ENCODE measurements at places on chromosomes 6 and 20.

DNA sequence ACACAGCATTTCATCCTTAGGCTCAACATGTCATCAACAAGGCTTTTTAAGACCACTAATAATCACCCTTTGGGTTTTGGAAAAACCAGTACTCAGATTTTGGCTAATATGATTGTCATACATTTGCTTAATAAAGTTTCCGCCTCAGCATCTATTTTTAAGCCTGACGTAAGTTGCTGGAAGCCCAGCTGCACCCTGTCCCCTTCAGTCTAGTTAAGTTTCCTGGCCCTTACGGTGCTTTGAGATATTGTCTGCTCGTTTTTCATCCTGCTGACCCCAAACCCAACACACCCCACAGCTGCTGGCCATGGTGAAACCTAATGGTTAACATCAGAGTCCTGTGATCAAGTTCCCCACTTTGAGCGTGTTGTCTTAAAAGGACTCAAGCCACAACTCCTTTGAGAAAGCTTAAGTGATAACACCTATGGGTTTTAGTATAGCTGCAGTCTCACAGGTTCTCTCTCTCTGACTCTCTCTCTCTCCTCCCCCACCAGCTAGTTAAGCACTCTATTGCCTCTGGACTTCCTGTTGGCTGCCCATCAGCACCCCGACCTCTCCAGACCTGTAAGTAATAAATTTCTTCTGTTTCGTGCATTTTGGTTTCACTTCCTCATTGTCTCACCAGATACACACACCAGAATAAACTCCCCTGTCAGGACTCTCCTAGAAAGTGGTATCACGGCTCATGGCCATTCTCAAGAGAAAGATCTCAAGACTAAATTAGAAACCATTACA, 802.0 kb downstream of the C6orf118 start:
- no peak for DNase-seq

DNA sequence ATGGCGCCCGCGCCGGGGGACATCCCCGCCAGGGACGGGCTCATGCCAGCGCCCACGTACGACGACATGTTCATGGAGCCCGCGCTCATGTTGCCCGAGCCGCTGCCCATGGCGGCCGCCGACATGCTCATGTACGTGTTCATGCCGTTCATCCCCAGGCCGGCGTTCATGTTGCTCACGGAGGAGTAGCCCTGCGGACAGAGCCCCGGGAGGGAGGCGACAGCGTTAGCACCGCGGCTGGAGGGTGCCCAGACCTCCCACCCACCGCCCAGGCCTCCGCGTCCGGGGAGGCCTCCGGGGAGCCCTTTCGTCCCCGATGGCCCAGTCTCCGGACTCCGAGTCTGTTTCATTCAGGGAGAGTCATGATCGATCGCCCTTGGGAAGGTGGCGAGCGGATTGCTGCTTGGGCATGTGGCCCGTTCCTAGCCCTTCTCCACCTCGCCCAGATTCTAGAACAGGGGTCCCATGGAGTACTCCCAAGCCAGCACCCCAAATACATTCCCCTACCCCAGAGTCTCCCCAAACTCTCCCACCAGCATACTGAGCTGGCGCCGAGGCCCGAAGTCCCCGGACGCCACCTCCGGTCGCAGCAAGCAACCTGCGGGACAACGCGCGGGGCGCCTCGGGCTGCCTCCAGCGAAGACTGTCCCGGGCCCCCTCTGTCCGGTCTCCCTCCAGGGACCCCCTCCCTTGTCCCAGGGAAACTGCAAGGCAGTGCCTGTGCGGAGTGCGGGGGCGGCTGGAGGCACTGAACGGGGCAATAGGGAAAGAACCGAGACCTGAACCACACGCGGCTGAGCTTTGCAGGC, 1.2 kb downstream of the FOXA2 start:
- DNase-seq: peak; percentile 61

GRCh38 chr6:169051371-169051770, 202.3 kb downstream of the THBS2 start:
- peak; percentile 44 for DNase-seq

DNA sequence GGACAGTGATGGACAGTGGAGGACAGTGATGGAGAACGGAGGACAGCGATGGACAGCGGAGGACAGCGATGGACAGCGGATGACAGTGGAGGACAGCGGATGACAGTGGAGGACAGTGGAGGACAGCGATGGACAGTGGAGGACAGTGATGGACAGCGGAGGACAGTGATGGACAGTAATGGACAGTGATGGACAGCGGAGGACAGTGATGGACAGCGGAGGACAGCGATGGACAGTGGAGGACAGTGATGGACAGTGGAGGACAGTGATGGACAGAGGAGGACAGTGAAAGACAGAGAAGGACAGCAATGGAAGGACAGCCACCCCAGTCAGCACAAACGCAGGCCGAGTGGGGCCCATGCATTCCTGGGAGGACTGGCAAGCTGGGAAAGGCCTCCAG, 3.4 kb upstream of the NKAIN4 start:
- DNase-seq: no peak

GRCh38 chr20:49181265-49181877, 6.8 kb downstream of the STAU1 start:
- no peak for DNase-seq

DNA sequence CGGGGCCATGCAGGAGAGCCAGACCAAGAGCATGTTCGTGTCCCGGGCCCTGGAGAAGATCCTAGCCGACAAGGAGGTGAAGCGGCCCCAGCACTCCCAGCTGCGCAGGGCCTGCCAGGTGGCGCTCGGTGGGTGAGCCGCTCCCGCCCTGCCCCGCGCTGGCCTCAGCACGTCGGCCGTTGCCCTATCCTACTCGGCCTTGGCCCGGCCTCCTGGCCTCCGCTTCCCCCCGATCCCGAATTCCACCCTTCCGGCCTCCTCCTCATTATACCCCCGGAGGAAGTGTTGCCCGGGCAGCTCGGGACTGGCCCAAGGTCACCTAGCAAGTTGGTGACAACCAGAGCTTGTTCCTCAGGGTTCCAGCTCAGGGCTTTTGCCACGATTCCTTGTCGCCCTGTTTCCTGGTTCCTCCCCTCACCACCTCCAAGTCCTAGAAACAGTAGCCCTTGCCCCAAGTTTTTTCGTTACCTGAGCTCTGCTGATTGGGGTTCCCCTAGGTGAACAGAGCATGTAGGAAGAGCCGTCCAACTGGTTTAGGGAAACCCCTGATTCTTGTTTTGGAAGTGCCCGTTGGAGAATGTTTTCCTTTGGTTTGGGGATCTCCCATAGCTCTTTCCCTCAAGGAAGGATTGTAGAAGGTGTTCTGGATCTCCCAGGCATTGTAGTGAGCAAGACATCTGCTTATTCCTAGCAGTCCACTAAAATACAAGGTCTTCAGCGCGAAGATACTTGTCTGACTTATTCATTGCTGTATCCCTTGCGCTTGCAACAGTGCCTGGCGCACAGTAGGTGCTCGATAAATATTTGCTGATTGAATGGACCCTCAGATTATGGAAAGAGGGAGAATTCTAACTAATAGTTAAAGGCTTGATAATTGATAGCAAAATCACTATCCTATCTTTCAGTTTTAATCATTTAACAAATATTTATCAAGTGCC, 641 bp downstream of the ARFGEF2 start:
- DNase-seq: peak; percentile 53

GRCh38 chr20:5950271-5951031, at the start of the genes MCM8 and TRMT6:
MCM8 (plus strand) TSS chr20:5950652; CDS start chr20:5952016, 1,364 bp downstream.
TRMT6 (minus strand) TSS chr20:5950533; CDS start chr20:5950405, 128 bp downstream.
- DNase-seq: peak; percentile 98

GRCh38 chr6:18613319-18613925, 226.3 kb downstream of the RNF144B start:
- DNase-seq: no peak

GRCh38 chr6:155054491-155055250, 59.6 kb downstream of the TIAM2 start:
- no peak for DNase-seq

DNA sequence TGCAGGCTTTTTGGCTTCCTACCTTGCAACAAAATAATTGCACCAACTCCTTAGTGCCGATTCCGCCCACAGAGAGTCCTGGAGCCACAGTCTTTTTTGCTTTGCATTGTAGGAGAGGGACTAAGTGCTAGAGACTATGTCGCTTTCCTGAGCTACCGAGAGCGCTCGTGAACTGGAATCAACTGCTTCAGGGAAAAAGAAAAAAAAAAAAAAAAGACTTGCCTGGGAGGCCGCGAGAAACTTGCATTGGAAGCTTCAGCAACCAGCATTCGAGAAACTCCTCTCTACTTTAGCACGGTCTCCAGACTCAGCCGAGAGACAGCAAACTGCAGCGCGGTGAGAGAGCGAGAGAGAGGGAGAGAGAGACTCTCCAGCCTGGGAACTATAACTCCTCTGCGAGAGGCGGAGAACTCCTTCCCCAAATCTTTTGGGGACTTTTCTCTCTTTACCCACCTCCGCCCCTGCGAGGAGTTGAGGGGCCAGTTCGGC, 420 bp downstream of the SOX4 start:
- no peak for DNase-seq

GRCh38 chr6:113365191-113365590, 492.0 kb upstream of the MARCKS start:
- DNase-seq: no peak

GRCh38 chr6:43771858-43772680, 2.1 kb downstream of the VEGFA start:
- peak; percentile 36 for DNase-seq

DNA sequence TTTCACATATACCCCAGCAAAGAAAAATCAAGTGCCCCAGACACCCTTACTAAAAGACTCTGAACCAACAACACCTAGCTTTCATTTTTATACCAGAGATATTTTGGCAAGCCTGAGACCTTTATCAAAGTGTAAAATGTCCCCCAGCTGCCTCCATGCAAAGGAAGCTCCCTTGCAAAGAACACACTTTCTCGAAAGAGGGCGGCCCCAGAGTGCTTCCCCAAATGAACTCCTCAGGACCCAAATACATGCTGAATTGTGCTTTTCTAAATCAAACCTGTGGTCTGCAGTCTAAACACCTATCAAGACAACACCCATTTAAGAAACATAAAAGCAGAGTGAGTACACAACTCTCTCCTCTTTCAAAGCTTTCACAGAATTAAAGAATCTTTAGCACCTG, 490 bp downstream of the IPCEF1 start:
- no peak for DNase-seq

DNA sequence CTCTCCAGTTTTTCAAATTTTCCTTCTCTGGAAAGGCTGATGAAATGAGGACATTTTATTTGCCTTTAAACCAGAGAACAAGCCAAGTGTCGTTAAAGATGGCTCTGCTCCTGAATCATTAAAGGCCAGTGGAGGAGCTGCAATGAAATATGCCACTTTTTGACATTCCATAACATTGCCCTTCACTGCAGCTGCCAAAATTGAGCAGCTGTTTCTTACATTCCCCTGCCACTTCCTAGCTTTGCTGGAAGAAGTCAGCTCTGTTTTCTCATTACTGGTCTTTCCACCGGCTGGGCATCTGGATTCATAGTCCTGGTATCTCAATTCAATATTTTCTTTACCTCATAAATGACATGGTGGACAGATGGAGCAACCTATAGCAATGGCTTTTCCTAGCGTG, 45.5 kb upstream of the NRN1 start:
- no peak for DNase-seq

- DNase-seq: peak; percentile 21
Measured at GRCh38 chr6:115360602-115361325, 699.9 kb downstream of the FRK start.

- no peak for DNase-seq
Measured at GRCh38 chr20:35730583-35731468, 11.2 kb downstream of the RBM39 start.

- no peak for DNase-seq
Measured at GRCh38 chr6:33171016-33171879, 21.0 kb downstream of the COL11A2 start.

- DNase-seq: no peak
Measured at GRCh38 chr6:126738146-126738545, 380.3 kb upstream of the RSPO3 start.

DNA sequence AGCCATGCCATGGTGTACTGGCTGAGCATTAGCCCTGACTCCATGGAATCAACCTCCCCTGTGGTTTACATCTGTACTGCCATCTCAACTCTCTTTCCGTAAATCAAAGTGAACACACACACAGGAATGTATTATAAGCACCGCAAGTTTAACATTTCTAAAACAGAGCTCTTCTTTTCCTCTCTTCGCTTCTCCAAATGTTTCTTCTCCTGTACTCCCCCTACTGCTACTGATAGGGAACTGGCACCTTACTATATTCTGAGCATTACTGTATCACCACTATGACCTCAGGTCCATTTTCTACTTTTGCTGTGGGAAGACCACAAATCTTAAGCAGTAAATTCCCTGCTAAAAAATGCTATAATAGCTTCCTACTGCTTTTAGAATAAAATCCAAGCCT, 101.2 kb downstream of the NUS1 start:
- no peak for DNase-seq

GRCh38 chr6:157095084-157095483, 228.2 kb downstream of the TMEM242 start:
- no peak for DNase-seq

- peak; percentile 94 for DNase-seq
Measured at GRCh38 chr6:6008648-6009421, 2.1 kb upstream of the NRN1 start.

GRCh38 chr20:63051911-63052310, 45.1 kb upstream of the BHLHE23 start:
- no peak for DNase-seq

Measured in NCI-H2081 (cell line).